Right renal pelvis (tissue), 4 donors: ENCODE measurements at places on chromosomes 2 and 18. TPM values are rescaled to one million over a fixed set of nuclear protein-coding genes. Genes with fewer than 3 reads are reported as not detected.

- no peak for DNase-seq
These were observed 63.1 kb upstream of the B3GNT7 start for GRCh38 chr2:231332388-231332787.

GRCh38 chr2:240426845-240427721, 8.4 kb upstream of the GPC1 start:
- DNase-seq, result no peak

Gene TUBB6
- polyA plus RNA-seq, result 57.9 TPM

Gene CHST10
- 23.2 TPM for polyA plus RNA-seq

Gene DLGAP1
- polyA plus RNA-seq, result 7.5 TPM

Gene GKN1
- polyA plus RNA-seq, result not detected
